CD4-positive, alpha-beta T cell treated with Interleukin-17A for 1 hour (primary cell): ENCODE measurements at places on chromosomes 3 and 15.

- no peak for DNase-seq
Observed at GRCh38 chr15:96107916-96108315, 222.6 kb upstream of the NR2F2 start.

DNA sequence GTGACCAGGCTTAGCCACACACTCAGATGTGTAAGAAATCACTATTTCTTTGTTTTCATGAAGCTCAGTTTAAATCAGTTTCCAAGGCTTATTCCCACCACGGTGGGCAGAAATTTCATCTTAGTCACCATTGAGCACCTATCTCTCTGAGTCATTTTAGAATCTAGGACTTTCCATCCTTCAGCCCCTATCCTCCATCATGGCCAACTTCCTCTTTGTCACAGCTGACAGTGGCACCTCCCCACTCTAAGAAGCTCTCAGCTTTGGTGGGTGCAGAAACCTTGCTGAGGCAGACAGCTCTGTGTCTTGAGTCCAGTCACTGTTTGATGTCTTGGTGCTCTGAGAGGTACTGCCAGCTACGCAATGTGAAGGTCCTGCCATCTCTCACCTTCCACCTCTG, 32.9 kb downstream of the SNTN start:
- no peak for DNase-seq

GRCh38 chr3:65666448-65667091, 372.1 kb downstream of the MAGI1 start:
- no peak for DNase-seq

DNA sequence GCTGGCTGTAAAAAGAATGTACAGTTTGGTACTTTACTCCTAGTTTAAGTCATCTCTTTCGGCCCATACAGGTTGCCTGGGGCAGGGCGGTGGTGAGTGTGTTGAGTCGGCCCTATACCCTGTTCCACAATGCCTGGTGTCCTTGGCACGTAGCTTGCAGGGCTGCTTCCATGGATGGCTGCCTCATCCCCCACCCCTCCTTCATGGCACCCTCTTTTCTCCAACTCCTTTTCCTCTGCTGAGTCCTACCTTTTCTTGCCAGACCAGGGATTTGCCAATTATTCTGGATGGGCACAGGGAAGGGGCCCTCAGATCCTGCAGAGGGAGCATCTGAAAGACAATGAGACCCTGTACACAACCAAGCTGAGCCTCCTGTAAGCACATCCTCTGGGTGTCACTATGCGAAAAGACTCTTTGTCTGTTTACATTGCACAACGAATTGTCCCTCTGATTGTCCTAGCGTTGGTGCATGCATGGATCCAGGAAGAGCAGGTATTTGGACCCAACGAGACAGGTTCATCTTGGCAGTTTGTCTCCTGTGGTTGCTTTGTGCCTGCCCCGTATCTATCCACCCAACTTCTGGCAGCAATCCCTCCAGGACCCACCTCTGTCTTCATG, 73.6 kb upstream of the CGNL1 start:
- DNase-seq, result no peak
